Effector CD4-positive, alpha-beta T cell (primary cell): ENCODE measurements at places on chromosomes 11 and 22.

DNA sequence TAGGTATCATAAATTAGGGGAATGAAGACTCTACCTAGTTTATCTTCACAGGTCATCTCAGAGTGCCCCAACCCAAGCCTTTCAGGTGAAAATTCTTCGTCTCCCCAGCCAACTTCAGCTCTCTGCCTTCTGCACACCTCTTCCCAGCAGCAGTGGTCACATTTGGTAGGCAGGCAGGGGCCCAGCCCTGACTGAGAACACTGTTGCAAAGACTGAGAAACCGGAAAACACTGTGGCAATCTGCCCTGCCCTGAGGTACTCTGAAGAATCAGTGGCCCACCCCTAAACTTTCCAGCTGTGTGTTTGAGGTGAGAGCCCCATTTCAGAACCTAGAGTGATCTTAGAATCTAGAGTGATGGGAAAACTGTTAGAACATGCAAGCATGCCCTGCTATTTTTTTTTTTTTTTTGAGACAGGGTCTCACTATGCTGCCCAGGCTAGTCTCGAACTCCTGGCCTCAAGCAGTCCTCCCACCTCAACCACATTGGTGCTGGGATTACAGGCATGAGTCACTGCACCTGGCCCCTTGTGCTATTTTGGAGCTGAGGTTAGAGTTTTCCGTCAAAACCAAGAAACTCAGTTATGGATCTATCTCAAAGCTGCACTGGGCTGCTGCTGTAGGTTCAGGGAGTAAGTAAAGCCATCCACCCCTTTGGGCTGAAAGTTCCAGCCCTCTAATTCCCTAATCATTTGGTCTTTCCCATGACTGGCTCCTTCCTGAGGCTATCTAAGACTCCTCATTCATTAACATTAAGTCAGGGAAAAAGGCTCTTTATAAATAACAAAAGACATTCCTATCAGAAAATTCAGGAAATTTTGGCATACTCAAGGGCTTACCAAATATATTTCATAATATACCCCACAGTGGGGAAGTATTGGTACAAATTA is 1.7 kb upstream of the LDHA start:
- DNase-seq = no peak

- peak; percentile 24 for DNase-seq
Observed at GRCh38 chr11:122863704-122864326, 18.7 kb upstream of the JHY start.

DNA sequence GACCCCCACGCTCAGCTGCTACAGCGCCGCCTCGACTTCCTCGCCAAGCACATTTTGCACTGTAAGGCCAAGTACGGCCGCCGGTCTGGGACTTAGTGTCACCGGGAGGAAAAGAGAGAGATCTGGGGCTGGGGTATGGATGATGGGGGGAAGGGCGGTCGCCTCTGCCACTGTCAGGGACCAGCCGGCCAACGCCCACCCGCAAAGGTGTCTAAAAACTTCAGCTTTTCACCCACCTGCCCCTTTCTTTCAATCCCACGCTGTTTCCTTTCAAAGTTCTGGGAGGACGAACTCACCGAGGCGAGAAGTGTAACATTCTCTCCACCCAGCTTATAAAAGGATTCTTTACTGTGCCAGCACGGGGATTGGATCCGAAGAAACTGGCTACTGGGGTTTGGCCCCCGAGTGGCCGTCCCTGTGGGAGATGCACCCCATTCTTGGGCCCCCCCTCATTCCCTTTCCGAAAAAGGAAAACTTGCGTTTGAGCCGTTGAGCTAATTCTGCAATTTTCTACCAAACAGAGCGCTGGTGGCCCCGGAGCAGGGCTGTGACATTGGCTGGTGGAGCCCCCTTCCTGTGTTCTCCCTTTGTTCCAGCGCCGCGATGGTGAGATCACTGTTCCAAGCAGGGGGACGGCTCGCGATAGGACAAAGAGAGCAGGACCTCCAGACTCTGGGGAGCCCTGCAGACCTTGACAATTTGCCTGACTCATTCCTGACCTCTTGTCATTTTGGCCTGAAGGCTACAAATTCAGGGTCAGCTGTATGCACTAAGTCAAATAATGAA is 1.8 kb downstream of the FJX1 start:
- DNase-seq = no peak

GRCh38 chr22:23037429-23038333 is 32.6 kb upstream of the GNAZ start:
- no peak for DNase-seq

DNA sequence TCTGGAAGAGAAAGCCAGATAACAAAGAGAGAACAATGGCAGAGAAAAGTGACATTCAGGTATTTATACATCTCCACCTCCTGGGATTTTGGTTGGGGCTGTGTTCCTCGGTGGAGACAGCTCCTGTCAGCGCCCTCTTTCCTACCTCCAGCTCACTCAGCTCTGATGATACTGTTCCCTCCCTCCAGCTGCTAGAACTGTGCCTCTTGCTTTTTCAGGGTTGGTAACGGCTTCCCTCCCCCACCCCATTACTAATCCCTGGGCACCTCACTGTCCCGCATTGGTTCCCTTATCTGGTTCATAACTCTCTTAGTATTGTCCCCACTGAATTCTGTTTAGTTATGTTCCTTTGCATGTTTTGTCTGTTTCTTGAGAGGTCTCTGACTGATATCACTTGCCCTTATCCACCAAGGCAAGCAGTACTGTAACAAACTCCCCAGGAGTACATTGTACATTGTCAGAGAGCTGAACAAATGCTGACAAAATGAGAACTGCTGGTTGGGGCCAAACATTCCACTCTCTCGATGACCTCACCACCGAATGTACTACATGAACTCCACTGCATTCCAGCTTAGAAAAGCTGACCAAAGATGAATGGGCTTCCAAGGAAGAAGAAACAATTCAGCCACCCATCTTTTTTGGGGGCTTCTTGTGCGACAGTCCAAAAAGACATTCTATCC is 5.7 kb upstream of the FBXO3 start:
- DNase-seq = no peak

GRCh38 chr11:115049796-115050195 is 371.5 kb downstream of the NXPE2 start:
- DNase-seq = no peak

- no peak for DNase-seq
Observed at GRCh38 chr11:8098361-8098760, 17.4 kb downstream of the TUB start.

- DNase-seq = no peak
Observed at GRCh38 chr22:31100762-31101525, 6.4 kb downstream of the SELENOM start.

GRCh38 chr11:45050111-45050510 is 96.3 kb upstream of the PRDM11 start:
- DNase-seq = no peak

- no peak for DNase-seq
Observed at GRCh38 chr11:2724104-2724503, 24.3 kb upstream of the KCNQ1OT1 start.

GRCh38 chr11:63871962-63872799 is 33.3 kb downstream of the MARK2 start:
- DNase-seq = no peak

- DNase-seq = no peak
Observed at GRCh38 chr11:69915501-69916250, 96.5 kb upstream of the FGF3 start.

GRCh38 chr22:45910928-45911467 is 66.0 kb downstream of the WNT7B start:
- no peak for DNase-seq

DNA sequence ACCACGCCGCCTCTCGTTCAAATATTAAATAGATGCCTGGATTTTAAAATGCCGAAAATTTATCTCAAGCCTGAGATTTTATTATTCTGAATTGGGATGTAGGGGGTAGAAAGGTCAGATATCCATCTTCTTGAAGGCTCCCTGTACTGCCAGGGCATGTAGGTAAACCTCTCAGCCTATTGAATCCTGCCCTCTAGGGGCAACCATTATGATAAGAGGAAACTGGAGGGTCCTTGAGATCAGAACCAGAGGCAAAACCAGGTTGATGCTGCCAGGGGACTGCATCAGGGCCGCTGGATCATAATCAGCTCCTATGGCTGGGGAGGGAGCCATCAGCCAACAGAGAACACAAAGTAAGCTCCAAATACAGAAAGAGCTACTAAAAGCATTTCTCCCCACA is 92.4 kb downstream of the KCNC1 start:
- no peak for DNase-seq

GRCh38 chr11:64859542-64860414 is 15.3 kb upstream of the CDC42BPG start:
- DNase-seq = peak; percentile 39

GRCh38 chr22:45671783-45672563 is at the start of gene ATXN10:
ATXN10 (plus strand) TSS chr22:45671834; CDS start chr22:45672064, 230 bp downstream.
- DNase-seq = peak; percentile 47

DNA sequence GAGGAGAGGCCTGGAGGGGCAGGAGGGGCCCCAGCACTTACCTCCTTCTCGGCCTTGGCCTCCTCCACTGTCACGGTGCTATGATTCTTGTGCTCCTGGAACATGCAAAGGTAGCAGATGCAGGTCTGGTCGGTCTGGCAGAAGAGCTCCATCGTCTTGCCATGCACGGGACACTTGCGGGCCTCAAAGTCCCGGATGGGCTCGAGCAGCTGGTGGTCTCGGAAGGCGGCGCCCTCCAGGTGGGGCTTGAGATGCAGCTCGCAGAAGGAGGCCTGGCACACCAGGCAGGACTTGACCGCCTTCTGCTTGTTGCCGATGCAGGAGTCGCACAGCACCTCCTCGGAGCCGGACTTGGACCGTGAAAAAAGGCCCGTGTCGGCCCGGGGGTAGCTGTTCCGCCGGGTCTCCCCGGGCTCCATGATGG is 714 bp downstream of the TRIM29 start:
- DNase-seq = no peak

GRCh38 chr11:109236696-109237095 is 185.3 kb upstream of the C11orf87 start:
- no peak for DNase-seq

GRCh38 chr11:24198481-24198880 is 298.4 kb upstream of the LUZP2 start:
- DNase-seq = no peak

DNA sequence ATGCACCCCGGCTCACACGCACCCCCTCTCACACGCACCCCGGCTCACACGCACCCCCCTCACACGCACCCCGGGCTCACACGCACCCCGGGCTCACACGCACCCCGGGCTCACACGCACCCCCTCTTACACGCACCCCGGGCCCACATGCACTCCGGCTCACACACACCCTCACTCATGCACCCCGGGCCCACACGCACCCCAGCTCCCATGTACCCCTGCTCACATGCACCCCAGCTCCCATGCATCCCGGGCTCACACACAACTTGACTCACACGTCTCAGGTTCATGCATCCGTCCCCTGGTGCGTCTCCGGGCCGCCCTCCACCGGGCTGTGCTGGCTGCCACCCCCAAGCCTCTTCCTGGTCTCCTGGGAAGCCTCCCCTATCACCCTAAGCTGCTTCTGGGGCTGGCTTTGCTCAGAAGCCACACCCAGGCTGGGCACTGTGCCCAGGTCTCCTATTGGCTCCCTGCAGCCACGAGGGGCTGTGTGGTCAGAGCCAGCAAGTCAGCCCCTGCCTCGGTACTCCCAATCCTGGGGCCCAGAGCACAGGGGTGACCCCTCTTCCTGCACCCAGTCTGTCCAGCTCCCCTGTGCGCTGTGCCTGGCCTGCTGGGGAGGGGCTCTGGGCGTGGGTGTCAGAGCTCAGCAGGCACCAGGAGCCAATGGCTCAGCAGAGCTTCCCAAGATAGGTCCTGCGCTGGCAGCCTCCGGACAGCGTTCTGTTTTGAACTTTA is 16.9 kb downstream of the TSPAN4 start:
- DNase-seq = no peak

- no peak for DNase-seq
Observed at GRCh38 chr11:93288767-93289166, 41.8 kb upstream of the DEUP1 start.

GRCh38 chr11:2249189-2249916 is 21.0 kb downstream of the ASCL2 start:
- DNase-seq = no peak

- DNase-seq = no peak
Observed at GRCh38 chr11:116342148-116342547, 430.6 kb downstream of the BUD13 start.

- DNase-seq = peak; percentile 30
Observed at GRCh38 chr11:67117672-67118180, 1.3 kb upstream of the KDM2A start.

DNA sequence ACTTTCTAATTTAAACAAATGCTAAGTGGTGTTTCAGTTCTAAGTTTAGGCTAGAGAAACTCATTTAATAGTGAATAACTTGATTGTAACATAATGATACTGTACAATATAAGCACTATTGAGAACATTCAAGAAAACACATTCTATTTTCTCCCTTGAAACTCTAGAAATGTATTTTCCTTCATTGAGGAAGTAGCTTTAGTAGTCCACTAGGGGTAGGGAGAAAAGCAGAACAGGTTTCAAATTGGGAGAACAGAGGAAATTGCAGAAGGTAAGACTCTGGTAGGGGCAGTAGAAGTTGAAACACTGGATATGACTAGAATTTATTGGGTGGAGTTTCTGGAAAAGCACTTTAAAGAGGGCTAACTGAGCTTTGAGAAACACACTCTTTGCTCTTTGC is 31.6 kb upstream of the MPPED2 start:
- DNase-seq = no peak
